NCI-H774 (cell line): ENCODE measurements at places on chromosomes 13 and 19.

DNA sequence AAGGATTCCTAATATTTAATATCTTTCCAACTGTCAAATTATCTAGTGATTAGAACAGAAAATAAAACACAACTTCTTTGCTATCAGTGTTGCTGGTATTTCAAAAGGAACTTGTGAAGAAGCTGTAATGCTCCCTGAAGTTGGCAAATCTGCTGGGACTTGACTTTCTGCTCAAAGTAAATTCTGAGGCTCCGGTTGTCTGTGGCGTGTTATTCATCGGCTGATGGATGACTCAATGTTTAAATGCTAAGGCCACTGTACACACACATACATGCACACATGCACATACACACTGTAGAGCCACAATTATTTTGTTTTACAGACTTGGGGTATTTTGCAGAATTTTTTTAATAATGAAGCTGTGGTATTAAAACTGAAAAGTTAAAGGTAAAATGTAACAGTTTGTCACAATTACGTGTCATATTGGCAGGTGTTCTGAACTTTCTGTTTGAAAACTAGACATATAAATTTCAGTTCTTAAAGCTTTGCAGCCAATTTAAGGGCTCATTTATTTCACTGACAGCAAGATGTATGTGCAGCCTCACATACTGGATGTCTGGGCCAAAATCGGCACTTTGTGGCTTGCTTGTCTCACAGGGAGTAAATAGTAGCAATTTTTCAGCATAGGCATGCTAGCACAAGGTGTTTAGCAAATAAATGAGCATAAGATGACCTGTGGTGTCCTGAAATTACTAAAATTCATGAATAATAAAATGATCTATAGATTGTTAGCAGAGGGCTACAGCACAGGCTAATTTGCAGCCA, 1691.7 kb upstream of the PCDH20 start:
- no peak for DNase-seq

- DNase-seq, result no peak
These were observed 354.9 kb downstream of the FOXO1 start for GRCh38 chr13:40311356-40312101.

DNA sequence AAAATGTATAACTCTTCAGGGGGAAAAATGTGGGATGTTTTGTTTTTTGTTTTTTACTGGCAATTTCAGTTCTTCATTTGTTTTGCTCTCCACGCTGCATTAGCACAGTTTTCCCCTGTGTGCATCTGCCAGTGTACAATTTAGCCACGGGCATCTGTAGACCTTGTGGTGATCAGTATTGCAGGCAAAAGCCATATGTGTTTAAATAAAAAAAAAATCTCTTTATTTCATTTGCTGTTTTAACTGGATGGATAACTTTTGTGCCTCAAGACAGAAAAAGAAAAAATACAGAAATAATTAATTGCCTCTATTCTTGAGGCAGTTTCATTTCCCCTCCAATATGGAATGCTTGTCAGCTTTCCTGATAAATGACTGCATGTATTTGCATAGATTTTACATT, 7.9 kb upstream of the MAB21L1 start:
- DNase-seq, result no peak

DNA sequence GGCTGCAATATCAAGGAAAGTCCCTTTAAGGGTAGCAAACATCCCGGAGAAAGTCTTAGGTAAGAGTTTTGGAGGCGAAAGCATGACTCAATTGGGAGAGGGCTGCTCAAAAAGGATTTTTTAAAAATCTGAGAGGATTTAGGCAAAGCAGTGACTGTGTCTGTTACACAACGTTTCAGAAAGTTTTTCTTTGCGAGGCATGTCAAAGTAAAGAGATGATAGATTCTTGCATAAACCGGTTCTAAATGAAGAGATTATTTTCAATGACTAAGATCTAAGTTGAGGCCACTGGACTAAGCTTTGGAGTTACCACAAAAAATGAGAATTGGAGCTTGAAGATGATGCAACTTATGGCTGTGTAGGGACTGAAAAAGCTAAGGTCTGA, 43.7 kb upstream of the ENOX1 start:
- no peak for DNase-seq

- DNase-seq, result no peak
These were observed 504.2 kb downstream of the GPC6 start for GRCh38 chr13:93730780-93731179.

DNA sequence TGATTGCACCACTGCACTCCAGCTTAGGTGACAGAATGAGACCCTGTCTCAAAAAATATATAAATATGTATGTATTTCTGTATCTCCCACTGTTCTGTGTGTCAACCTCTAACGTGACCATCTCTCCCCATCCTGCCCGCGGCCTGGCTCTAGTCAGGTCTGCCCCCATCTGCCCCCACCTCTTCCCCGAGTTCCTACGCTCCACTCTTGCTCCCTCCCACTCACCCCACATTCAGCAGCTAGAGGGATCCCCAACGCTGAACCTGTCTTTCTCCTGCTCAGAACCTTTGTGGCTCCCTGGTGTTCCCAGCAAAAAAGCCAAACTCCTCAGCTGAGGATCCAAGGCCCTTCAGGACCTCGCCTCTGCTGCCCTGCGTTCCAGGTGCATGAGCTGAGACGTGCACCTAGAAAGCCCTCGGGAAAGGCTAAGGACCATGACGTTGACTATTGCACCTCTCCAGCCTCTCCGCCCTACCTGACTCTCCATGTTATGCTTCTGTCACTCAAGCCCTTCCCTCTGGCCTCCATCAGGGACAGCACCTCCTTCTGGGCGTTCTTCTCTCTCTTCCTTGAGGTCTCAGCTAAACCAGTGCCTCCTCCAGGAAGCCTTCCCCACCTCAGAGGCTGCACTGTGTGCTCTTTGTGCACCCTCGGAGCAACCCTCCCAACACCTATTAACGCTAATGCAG, 18.1 kb downstream of the AKT2 start:
- DNase-seq, result no peak

- no peak for DNase-seq
These were observed 108.5 kb downstream of the ERCC5 start for GRCh38 chr13:102954350-102954749.

- no peak for DNase-seq
These were observed 123.8 kb downstream of the NDFIP2 start for GRCh38 chr13:79604752-79605151.

DNA sequence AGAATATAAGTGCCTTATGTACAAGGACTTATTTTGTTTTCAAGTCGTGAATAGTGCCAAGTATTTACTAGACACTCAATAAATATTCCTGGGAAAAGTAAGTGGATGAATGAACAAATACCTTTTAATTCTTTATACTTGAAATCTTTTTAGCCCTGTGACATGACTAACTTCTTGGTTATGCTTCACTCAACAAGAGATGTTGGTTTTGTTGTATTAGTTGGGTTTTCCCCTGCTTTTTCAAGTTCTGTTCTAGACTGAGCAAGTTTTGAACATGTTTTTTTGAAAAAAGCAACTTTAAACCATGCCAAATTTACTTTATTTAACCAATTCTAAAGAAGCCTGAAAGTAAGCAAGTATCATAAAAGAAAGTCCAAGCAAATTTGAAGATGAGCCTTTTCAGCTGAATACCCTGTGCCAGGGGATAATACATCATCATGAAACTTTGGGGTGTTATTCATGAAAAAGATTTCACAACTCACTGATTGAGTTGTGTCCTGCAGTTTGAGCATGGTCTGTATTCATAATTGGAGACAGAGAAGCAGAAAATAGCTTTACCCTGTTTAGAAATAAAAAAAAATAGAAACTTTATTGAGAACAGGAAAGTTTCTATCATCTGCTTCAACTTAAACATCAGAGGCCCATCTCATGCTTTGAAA, 11.1 kb downstream of the LMO7 start:
- DNase-seq, result no peak

DNA sequence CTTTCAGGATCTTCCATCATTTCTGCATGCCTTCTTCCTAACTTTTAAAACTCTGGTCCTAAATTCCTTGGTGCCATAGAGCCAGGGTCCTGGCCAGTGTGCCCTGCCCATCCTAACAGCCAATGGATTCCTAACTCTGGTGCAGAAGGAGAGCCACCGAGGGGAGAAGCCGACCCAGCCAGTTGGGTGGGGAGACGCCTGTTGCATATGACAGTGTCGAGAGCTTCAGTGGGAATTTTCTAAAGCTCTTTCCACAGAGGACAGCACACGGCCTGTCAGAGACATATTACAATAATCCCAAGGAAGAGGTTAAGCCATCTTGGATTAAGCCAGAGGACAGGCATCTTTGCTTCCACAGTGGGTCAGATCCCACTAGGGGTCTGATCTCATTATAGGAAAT, 180.4 kb downstream of the ZNF536 start:
- DNase-seq, result no peak

DNA sequence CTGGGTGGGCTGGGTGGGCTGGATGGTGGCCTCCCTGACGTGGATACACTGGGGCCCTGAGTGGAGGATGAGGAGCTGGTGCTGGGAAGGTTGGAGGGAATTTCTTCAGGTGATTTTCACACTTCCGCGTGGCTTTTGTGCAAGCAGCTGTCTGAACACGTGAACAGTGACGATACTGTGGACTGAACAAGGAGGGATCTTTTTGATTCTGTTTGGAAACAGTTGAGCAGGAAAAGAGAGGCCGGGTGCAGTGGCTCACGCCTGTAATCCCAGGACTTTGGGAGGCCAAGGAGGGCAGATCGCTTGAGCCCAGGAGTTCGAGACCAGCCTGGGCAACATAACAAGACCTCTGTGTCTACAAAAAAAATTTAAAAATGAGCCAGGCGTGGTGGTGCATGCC, 9.1 kb upstream of the GTF2F1 start:
- DNase-seq, result no peak

DNA sequence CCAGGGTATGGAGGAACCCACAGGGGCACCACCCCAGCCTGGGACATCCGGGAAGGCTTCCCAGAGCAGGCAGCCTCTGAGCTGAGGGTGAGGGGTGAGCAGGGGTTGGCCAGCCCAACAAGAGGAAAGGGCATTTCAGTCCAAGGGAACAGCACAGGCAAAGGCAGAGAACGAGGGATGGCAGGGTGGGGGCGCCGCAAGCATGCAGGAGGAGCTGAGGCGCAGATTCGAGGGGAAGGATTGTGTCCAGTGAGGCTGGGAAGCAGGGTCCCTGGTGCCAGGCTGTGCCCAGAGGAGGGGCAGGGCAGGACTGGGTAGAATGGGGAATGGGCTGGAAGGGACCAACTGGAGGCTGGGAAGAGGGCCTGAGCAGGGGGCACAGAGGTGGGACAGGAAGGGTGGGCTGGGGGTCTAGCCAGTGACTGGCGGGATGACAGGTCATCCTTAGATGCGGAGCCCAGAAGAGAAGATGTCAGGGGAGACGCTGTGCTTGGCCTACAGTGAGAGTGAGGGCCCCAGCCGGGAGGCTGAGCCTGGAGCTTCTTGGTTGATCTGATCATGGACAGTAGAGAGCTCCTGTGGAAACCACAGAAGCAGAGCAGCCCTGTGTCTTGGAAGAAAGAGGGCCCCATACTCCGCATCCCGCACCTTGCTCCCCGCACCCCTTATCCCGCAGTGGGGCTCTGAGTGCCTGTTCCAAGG, 13.6 kb downstream of the EMP3 start:
- DNase-seq, result no peak

DNA sequence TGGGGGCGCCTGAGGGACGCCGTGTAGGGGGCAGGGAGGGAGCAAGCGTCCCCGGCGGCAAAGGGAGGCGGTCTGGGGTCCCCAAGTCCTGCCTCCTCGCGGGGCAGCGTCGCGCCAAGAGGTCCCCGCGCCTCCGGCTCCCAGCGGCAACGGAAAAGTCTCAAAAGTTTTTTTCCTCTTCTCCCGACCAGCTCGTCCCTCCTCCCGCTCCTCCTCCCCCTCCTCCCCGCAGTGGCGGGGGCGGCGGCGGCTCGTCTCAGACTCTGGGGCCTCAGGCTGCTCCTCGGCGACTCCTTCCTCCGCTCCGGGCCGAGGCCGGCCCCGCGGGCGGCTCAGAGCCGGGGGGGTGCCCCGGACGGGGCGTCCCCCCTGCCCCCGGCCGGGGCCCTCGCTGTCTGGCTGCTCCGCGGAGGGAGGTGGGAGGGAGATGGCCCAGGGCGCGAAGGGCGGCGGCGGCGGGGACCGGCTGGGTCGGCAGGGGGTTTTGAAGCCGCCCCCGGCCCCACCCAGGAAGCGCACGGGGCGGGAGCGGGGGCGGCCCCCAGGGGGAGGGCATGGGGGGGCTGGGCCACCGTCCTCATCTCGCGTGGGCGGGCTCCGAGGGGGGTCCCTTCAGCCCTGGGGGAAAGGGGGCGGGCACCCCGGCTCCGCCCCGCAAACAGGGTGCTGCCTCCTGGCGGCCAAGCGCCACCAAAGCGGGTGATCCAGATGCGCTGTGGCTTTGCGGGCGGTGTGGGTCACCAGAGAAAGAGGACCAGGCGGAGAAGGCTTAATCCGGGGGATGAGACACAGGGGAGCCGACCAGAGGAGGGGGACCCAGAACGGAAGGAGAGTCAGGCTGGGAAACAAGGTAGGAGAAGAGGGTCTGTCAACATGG, at the start of gene TGFB1:
Gene TGFB1 (minus strand): TSS at position 457 of the 877 bp plus-strand sequence. CDS start 878 bp downstream, outside the sequence.
- DNase-seq, result peak; percentile 9

- no peak for DNase-seq
These were observed 225.2 kb upstream of the TMTC4 start for GRCh38 chr13:100899720-100900316.

DNA sequence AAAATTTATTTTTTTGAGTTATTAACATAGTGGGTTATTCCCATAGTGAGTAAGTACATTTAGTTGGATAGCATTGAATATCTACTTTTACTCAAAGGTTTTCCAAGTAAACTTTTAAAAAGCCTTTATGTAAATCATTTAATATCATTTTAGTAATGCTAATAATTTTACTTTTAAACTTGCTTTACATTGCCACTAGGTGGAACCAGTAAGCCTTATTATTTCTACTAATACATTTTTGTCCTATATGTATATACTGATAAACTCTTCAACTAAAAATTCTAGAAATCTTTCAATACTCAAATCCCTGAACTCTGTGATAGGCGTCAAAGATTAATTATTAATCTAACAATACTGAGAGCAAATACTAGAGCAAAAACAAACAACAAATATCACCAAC, 1709.2 kb upstream of the PCDH20 start:
- DNase-seq, result no peak

DNA sequence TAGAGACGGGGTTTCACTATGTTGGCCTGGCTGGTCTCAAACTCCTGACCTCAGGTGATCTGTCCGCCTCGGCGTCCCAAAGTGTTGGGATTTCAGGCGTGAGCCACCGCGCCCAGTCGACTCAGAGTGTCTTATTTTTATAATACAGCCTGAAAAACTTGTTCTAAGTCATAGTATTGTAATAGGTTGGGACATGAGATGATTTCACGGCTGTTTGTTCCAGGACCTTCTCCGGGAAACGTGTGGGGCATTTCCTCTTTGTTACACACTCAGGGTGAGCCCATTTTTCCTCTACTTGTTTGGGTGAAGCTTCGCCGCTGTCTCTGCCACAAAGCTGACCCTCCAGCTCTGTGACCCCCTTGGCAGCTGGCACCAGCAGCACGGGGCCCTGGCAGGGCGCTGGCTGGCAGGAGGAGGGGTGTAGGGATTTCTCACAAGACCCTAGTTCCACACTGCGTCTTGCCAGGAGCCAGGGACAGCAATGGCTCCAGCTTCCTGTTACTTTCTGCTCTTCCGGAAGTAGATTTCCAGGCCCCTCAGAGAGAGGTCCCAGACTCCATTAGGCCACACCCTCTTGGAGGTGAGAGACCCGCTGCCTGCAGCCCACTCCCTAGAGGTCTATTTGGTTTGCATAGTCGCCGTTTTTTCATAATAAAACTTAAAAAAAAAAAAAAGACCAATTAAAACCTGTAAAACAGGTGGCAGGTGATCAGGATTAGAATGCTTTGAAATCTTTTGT, 15.6 kb downstream of the FGF21 start:
- no peak for DNase-seq
